CD4-positive, CD25-positive, alpha-beta regulatory T cell (primary cell): ENCODE measurements at places on chromosomes 2 and 18. TPM values are rescaled to one million over a fixed set of nuclear protein-coding genes. Genes with fewer than 3 reads are reported as not detected.

The MZT2B gene
- polyA plus RNA-seq = 186 TPM

DNA sequence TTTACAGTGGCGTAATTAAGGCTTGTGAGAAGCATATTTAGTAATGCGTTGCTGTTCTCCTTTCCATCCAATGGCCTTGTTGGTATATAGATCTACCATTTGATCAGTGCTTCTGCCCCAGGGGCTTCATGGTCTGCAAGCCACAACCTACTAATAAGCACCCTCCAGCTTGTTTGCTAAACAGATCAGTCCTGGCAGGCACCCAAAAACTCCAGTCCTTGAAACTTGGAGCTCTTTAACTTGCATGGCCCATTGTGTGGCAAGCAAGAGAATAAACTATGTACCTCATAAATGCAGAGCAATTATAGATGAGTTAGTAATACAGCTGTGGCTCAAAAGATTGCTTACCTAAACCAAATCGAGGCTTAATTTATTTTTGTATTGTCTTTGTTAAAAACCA is 158.5 kb downstream of the FTCDNL1 start:
- H3K27ac ChIP-seq = no peak overlapping the region
- H3K27me3 ChIP-seq = no peaks in the 10 kb centered on the region
- H3K36me3 ChIP-seq = no peaks in the 10 kb centered on the region
- no peaks in the 10 kb centered on the region for H3K4me1 ChIP-seq
- no peak for DNase-seq

GRCh38 chr2:120140866-120141265 is 82.3 kb downstream of the TMEM185B start:
- H3K27me3 ChIP-seq = no peaks in the 10 kb centered on the region
- DNase-seq = no peak
- H3K4me3 ChIP-seq = no peak overlapping the region
- H3K27ac ChIP-seq = no peak overlapping the region
- H3K4me1 ChIP-seq = no peaks in the 10 kb centered on the region
- H3K36me3 ChIP-seq = no peaks in the 10 kb centered on the region

DNA sequence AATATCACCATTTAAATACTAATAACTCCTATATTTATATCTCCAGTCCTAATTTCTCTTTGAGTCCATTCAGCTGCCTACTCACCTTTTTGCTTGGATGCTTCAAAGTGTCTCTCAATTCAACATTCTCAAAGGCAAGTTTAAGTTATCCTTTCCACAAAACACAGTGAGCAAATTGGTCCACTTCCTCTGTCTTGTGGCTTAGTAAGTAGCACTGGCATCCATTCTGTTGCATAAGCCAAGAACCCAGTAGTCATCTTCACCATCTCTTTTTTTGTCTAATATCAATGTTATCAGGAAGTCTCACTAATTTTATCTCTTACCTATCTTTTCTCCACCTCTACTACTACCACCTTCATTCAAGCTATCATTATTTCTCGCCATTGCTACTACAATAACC is 27.4 kb upstream of the IL1RL1 start:
- H3K4me3 ChIP-seq = no peak overlapping the region
- no peaks in the 10 kb centered on the region for H3K27me3 ChIP-seq
- no peaks in the 10 kb centered on the region for H3K4me1 ChIP-seq
- H3K27ac ChIP-seq = no peak overlapping the region
- no peaks in the 10 kb centered on the region for H3K36me3 ChIP-seq
- DNase-seq = no peak

- H3K36me3 ChIP-seq = no peaks in the 10 kb centered on the region
- no peaks in the 10 kb centered on the region for H3K27me3 ChIP-seq
- DNase-seq = no peak
- no peak overlapping the region for H3K27ac ChIP-seq
Observed at GRCh38 chr2:219538504-219538951, 5.1 kb downstream of the CHPF start.

GRCh38 chr2:12436935-12437561 is 279.7 kb upstream of the TRIB2 start:
- H3K27ac ChIP-seq = no peak overlapping the region
- peak overlapping the region; percentile 7 for H3K4me3 ChIP-seq
- no peak for DNase-seq
- peaks cover 11% of the 10 kb centered on the region for H3K4me1 ChIP-seq
- no peaks in the 10 kb centered on the region for H3K27me3 ChIP-seq

DNA sequence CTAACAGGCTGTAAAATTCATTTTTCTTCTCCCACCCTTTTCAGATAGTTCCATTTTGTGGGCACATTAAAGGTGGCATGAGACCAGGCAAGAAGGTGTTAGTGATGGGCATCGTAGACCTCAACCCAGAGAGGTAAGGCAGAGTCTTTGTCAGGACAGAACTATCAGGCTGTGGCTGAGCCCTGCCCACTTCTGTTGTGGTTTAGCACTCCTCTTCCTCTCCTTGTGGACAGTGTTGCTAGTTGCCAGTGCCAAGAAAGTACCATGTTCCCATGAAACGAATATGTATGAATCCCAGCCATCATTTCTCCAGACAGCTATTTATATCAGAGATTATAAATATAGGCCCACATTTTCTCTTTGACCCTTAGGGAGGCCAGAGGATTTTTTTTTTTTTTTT is 1.6 kb downstream of the LGALSL start:
- H3K27ac ChIP-seq = no peak overlapping the region
- no peaks in the 10 kb centered on the region for H3K36me3 ChIP-seq
- H3K4me1 ChIP-seq = peaks cover 6% of the 10 kb centered on the region
- peaks cover 18% of the 10 kb centered on the region for H3K27me3 ChIP-seq
- DNase-seq = no peak
- no peak overlapping the region for H3K4me3 ChIP-seq

DNA sequence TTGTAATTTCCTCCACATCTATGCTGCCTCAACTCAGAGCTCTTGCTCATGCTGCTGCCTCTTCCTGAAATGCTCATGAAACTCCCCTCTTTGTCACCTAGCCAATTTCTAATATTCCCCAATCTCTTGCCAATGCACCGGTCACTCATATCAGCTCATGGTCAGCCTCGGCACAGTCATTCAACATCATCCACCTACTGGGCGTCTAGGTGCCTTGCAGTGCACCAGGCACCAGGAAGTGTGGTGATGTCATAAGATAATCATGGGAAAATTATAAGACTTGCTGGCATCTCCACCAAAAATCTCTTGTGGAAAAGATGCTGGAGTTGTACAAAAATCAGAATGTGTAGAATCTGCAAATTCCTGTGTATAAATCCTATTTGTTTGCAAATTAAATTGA is 52.6 kb upstream of the RAB27B start:
- DNase-seq = no peak
- no peak overlapping the region for H3K4me3 ChIP-seq
- H3K27me3 ChIP-seq = no peaks in the 10 kb centered on the region
- H3K36me3 ChIP-seq = no peaks in the 10 kb centered on the region
- H3K27ac ChIP-seq = no peak overlapping the region
- no peaks in the 10 kb centered on the region for H3K4me1 ChIP-seq

- H3K4me1 ChIP-seq = no peaks in the 10 kb centered on the region
- H3K4me3 ChIP-seq = no peak overlapping the region
- H3K27ac ChIP-seq = no peak overlapping the region
- DNase-seq = no peak
Observed at GRCh38 chr2:149037851-149038250, 648 bp upstream of the LYPD6B start.

The SPATA3 gene
- polyA plus RNA-seq = not detected

The ST6GAL2 gene
- polyA plus RNA-seq = not detected

The KRTCAP3 gene
- polyA plus RNA-seq = 2.2 TPM

- no peak overlapping the region for H3K27ac ChIP-seq
- H3K4me3 ChIP-seq = no peak overlapping the region
- no peak for DNase-seq
- H3K4me1 ChIP-seq = no peaks in the 10 kb centered on the region
Observed at GRCh38 chr18:60649842-60650536, 277.4 kb upstream of the MC4R start.

The SPC25 gene
- 1.2 TPM for polyA plus RNA-seq

DNA sequence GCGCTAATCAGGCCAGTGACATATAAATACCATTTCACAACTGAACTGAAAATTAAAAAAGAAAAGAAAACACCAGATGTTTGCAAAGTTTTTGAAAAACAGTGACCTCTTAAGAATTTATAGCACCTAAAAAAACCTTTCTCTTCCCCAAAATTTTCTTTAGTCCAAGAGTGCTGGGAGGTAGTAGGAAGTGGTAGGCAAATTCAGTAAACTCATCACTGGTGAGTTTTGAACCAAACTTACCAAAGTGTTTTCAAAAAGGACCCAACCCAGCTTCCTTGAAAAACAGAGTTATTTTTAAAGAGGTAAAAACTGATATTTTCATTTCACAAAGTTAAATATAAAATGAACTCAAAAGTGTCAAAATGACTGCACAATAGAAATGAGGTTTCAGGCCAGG is 90.4 kb downstream of the TMEM247 start:
- H3K27ac ChIP-seq = no peak overlapping the region
- H3K4me3 ChIP-seq = no peak overlapping the region
- H3K27me3 ChIP-seq = no peaks in the 10 kb centered on the region

- H3K27me3 ChIP-seq = no peaks in the 10 kb centered on the region
- no peaks in the 10 kb centered on the region for H3K4me1 ChIP-seq
- DNase-seq = no peak
- H3K4me3 ChIP-seq = no peak overlapping the region
- no peaks in the 10 kb centered on the region for H3K36me3 ChIP-seq
Observed at GRCh38 chr18:46413684-46414083, 243.3 kb downstream of the LOXHD1 start.

DNA sequence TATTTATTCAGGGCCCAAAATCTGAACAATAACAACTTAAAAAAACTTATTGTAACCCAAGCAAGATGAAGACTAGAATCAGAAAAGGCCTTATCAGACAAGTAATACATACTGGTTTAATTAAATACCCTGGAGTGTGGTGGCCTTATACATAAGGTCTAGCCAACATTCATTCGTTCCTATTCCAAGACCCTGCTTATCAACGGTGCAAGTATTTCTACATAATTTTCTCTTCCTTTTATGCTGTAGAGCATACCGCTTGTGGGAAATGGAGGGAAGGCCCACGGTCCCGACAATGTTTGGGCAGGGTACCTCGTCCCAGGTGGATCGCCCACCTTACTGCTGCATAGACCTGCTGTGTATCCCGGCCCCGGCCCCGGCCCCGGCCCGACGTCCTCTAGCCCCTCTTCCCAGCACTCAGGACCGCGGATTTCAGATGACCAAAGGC is 708 bp downstream of the ZNF24 start:
- H3K27me3 ChIP-seq = no peaks in the 10 kb centered on the region
- no peak for DNase-seq
- H3K4me3 ChIP-seq = peak overlapping the region; percentile 89
- peaks cover 29% of the 10 kb centered on the region for H3K36me3 ChIP-seq
- peak overlapping the region; percentile 98 for H3K27ac ChIP-seq

- no peaks in the 10 kb centered on the region for H3K4me1 ChIP-seq
- no peaks in the 10 kb centered on the region for H3K36me3 ChIP-seq
- no peak for DNase-seq
- no peaks in the 10 kb centered on the region for H3K27me3 ChIP-seq
- no peak overlapping the region for H3K27ac ChIP-seq
Observed at GRCh38 chr2:167487728-167488127, 599.4 kb downstream of the XIRP2 start.

- H3K27me3 ChIP-seq = no peaks in the 10 kb centered on the region
- no peaks in the 10 kb centered on the region for H3K4me1 ChIP-seq
- H3K36me3 ChIP-seq = peaks cover 22% of the 10 kb centered on the region
- H3K27ac ChIP-seq = no peak overlapping the region
- no peak for DNase-seq
- no peak overlapping the region for H3K4me3 ChIP-seq
Observed at GRCh38 chr2:232586943-232587505, 36.5 kb downstream of the EIF4E2 start.

DNA sequence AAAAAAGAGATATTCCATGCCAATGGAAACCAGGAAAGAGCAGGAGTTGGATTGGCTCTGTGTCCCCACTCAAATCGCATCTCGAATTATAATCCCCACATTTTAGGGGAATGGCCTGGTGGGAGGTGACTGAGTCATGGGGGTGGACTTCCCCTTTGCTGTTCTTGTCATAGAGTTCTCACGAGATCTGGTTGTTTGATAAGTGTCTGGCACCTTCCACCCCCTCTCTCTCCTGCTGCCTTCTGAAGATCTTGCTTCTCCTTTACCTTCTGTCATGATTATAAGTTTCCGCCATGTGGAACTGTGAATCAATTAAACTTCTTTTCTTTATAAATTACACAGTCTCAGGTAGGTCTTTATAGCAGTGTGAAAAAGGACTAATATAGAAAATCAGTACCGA is 355.6 kb downstream of the NBAS start:
- no peaks in the 10 kb centered on the region for H3K4me1 ChIP-seq
- H3K27ac ChIP-seq = no peak overlapping the region
- no peaks in the 10 kb centered on the region for H3K27me3 ChIP-seq
- peaks cover 5% of the 10 kb centered on the region for H3K36me3 ChIP-seq

DNA sequence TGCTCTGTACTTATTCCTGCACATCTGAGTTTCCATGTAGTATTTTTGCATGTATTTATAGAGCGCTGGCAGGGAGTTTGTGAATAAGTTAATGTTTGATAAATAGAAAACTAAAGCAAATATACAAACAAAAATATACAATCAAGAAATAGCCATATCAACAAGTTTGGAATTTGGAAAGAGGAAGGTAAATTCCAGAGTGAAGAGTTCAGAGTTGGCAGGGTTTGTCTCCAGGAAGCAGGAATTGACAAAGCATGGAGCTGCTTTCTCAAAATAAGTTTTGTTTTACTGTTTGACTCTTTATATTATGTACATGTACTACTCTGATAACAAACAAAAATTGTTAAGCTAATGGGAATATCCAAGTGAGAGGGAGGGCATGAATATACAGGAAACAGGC is 80.3 kb downstream of the SPOPL start:
- H3K27ac ChIP-seq = no peak overlapping the region
- H3K4me1 ChIP-seq = no peaks in the 10 kb centered on the region
- H3K4me3 ChIP-seq = no peak overlapping the region

The SLC9A4 gene
- not detected for polyA plus RNA-seq

The SLC5A7 gene
- not detected for polyA plus RNA-seq

The DNAJB2 gene
- polyA plus RNA-seq = 6.3 TPM

DNA sequence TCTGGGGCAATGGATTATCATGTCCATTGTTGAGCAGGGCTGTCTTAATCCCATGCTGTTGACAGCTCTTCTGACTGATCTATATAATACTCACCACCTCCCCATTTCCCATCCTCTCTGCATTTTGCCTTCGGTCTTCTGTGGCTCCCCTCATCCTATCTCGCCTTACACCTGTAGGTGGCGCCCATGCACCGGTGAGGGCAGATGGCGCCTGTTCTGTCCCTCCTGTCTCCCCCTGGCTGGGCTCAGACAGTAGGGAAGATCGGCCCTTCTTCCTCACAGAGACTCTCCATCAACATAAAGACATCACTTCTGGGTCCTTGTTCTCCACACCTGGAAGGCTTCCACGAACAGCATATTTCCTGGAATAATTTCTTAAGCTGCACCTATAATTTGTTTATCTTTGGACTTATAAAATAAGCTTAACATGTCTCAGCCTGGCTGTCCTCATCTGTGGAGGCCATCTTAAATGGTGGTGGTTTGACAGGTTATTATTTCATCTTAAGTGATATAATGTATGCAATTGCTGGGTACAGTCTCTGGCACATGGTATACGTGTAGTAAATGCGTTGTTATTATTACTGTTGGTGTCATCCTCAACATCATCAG is 10.9 kb upstream of the CDH20 start:
- no peaks in the 10 kb centered on the region for H3K27me3 ChIP-seq
- no peaks in the 10 kb centered on the region for H3K4me1 ChIP-seq
- H3K36me3 ChIP-seq = no peaks in the 10 kb centered on the region
- no peak overlapping the region for H3K4me3 ChIP-seq
- no peak overlapping the region for H3K27ac ChIP-seq

- H3K36me3 ChIP-seq = no peaks in the 10 kb centered on the region
- no peak for DNase-seq
- peaks cover 4% of the 10 kb centered on the region for H3K4me1 ChIP-seq
- H3K4me3 ChIP-seq = no peak overlapping the region
Observed at GRCh38 chr2:44572196-44572900, 210.6 kb downstream of the CAMKMT start.
